Stomach (tissue), 19 donors: ENCODE measurements at places on chromosomes 1 and 21. TPM values are rescaled to one million over a fixed set of nuclear protein-coding genes. Genes with fewer than 3 reads are reported as not detected.

- no peak for DNase-seq
Measured at GRCh38 chr1:109719337-109719837, 7.3 kb downstream of the GSTM5 start.

DNA sequence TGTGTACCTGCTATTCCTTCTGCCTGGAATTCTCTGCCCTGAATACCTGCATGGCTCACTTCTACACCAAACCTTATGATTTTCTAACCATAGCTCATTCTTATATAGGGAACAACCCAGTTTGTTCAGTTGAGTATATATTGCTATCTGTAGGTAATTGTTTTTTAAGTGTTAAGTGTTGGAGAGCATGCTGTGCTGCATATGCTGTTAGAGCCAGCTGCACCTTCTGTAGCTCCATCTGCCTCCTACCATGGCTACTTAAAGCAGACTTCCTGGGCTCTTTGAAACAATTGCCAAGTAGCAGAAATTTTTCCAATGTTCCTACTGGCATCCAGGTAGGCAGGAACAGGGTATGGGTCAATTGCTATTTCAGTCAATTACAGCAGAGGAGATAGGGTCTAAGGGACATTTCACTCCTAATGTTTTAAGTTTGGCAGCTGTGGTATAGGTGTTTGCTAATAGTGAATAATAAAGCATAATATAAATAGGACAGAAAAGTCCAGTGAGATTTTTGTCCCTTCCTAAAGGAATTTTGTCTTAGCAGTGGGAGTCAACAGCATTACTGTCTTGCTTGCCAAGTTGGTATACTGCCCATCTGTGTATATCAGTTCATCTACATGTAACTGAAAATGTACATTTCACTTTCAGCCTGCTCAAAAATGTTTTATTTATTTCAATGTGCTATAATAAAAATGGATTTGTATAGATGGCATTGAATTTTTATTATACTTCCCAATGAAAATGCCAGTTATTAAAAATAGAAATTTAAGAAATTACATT, 34.0 kb upstream of the C1orf115 start:
- DNase-seq, result no peak

DNA sequence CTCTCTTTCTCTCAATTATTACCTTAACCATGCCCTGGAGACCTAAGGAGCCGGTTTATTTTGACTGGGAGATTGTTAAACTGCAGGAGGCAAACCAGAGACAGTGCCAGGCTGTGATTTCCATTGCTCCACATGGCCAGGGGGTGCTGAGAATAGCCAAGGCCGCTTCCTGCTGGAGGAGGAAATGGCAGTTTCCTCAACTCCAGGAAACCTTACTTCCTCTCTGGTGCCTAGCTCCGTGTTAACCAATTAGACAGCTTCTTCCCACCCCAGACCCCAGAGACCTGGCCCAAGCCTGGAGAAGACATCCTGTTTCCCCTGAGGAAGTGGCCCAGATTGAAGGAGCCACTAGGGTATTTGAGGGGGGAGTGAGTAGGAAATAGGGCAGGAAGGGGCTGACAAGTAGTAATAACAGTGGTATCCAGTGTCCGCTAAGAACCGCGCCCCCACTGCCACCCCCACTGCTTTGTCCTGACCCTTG, 161.2 kb downstream of the PLPP3 start:
- DNase-seq, result peak; percentile 27

Gene NRDC
- 80.0 TPM for total RNA-seq

Gene VANGL2
- total RNA-seq, result 1.4 TPM
